ENCODE measurements at places on chromosomes 5 and 9. TPM values are rescaled to one million over a fixed set of nuclear protein-coding genes. Genes with fewer than 3 reads are reported as not detected.

DNA sequence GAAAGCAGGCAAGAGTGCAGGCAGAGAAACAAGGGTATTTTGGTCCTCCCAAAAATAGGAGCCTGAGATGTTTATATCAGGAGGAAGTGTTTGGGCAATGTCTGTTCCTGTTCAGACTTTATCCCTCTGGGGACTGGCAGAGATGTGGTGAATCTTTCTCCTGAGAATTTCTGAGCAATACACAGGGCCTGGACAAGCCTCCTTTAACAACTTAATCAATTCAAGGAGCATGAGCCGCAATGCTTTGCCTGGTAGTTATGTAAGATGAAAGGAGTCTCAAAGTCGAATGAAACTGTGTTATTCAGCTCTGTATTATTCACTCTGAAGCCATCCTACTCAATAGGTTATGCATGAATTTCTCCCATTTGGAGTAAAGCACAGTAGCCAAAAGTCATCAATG lies 365.6 kb downstream of the MAN2A1 start:
- DNase-seq = no peak

The GLDC gene
- not detected for total RNA-seq

The ANKH gene
- 46.2 TPM for total RNA-seq

The NELFB gene
- 33.0 TPM for total RNA-seq

GRCh38 chr9:93345643-93346230 lies 105.7 kb upstream of the FAM120A start:
- DNase-seq = no peak
